Placental pericyte (primary cell): ENCODE measurements at places on chromosomes 5 and 9. TPM values are rescaled to one million over a fixed set of nuclear protein-coding genes. Genes with fewer than 3 reads are reported as not detected.

The DROSHA gene
- total RNA-seq, result 29.8 and 56.0 TPM in 2 replicates

The GRXCR2 gene
- not detected in 2 replicates for total RNA-seq

The SLCO4C1 gene
- total RNA-seq, result under 0.01 TPM in 1 of 2 replicates, not detected in the other

The C9orf153 gene
- total RNA-seq, result under 0.01 and 0.14 TPM in 2 replicates

The HTR4 gene
- not detected in 2 replicates for total RNA-seq

The SPINK6 gene
- not detected in 2 replicates for total RNA-seq

The ST8SIA4 gene
- 3.0 and 15.3 TPM in 2 replicates for total RNA-seq

The SPOCK1 gene
- total RNA-seq, result 16.0 and 77.5 TPM in 2 replicates

The CNOT8 gene
- 44.2 and 45.5 TPM in 2 replicates for total RNA-seq

The SHB gene
- 20.8 and 49.4 TPM in 2 replicates for total RNA-seq

The OTP gene
- total RNA-seq, result not detected in 2 replicates

The MTAP gene
- total RNA-seq, result 21.2 and 63.4 TPM in 2 replicates

The SPAG8 gene
- total RNA-seq, result 0.66 and 1.0 TPM in 2 replicates

The NCBP1 gene
- 25.6 and 52.3 TPM in 2 replicates for total RNA-seq

The HEMGN gene
- total RNA-seq, result not detected in 2 replicates

The DPP7 gene
- 58.1 and 86.7 TPM in 2 replicates for total RNA-seq

The PHF24 gene
- total RNA-seq, result not detected in 2 replicates

The CTSV gene
- total RNA-seq, result 0.44 TPM in 1 of 2 replicates, not detected in the other

The BARHL1 gene
- total RNA-seq, result not detected in 2 replicates

The TIMD4 gene
- not detected in 2 replicates for total RNA-seq
